Mammary epithelial cell (primary cell): ENCODE measurements at places on chromosomes 6 and 20. TPM values are rescaled to one million over a fixed set of nuclear protein-coding genes. Genes with fewer than 3 reads are reported as not detected.

C6orf141 gene
- 22.7 TPM for total RNA-seq

TRERF1 gene
- 0.33 TPM for total RNA-seq

COQ3 gene
- total RNA-seq = 4.3 TPM

DNA sequence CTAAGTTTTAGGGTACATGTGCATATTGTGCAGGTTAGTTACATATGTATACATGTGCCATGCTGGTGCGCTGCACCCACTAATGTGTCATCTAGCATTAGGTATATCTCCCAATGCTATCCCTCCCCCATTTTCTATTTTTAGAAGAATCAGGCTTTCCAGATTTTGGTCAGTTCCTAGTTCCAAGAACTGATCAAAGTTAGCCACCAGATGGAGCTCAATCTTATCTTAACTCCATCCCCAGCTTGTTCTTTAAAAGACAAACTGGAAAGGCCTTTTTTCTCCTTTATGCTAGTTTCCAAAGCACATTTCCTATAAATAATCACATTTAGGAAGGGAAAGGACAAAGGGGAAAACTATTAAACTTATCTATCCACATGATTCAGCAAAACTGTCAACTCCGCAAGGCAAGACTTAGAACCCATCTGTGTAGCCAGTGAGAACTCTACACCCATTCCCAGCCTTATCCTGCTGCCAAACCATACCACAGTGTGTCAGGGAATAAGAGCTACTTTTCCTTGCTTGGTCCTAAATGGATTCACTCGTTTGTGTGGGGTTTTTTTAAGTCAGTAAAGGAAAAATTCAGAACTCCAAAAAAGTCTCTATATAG, 22.8 kb upstream of the KHDC1 start:
- peak; percentile 30 for DNase-seq
